Upper lobe of right lung (tissue), 1 donor: ENCODE measurements at places on chromosomes 2 and 18.
A peak's percentile ranks its signal among the peaks of the same experiment; 100 is the strongest.

DNA sequence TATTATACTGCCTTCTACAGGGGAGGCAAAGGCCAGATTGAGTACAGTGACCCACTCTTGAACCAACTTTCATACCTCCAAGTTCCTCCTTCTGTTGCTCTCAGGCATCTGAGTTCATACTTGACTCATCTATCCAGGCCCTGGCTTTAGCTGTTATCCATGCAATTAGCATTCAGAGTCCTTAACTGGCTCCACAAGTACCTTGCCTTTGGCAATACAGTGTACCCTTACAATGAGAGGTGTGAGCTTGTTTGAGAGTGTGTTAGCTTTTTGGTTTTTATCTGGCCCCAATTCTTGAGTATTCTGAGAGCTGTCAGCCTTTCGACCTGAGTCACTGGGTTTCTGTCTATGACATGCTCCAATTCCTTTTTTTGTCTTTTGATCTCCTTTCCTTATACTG lies 60.2 kb downstream of the EHD3 start:
- DNase-seq = no peak

- no peak for DNase-seq
Observed at GRCh38 chr2:134943540-134943939, 24.9 kb downstream of the CCNT2 start.

GRCh38 chr2:224971214-224971613 lies 71.1 kb downstream of the DOCK10 start:
- peak; percentile 66 for DNase-seq

- DNase-seq = no peak
Observed at GRCh38 chr2:207779523-207779922, 9.8 kb upstream of the FZD5 start.

GRCh38 chr2:66466433-66466832 lies 31.5 kb downstream of the MEIS1 start:
- no peak for DNase-seq

GRCh38 chr18:45231617-45232016 lies 383.7 kb upstream of the SLC14A2 start:
- no peak for DNase-seq

GRCh38 chr18:63736876-63737275 lies 34.1 kb downstream of the SERPINB11 start:
- DNase-seq = no peak

GRCh38 chr2:15145046-15145817 lies 415.9 kb downstream of the NBAS start:
- no peak for DNase-seq

- no peak for DNase-seq
Observed at GRCh38 chr2:70116936-70117552, 29.8 kb downstream of the PCBP1 start.

GRCh38 chr2:201228912-201229290 lies 31.4 kb upstream of the CASP8 start:
- no peak for DNase-seq

DNA sequence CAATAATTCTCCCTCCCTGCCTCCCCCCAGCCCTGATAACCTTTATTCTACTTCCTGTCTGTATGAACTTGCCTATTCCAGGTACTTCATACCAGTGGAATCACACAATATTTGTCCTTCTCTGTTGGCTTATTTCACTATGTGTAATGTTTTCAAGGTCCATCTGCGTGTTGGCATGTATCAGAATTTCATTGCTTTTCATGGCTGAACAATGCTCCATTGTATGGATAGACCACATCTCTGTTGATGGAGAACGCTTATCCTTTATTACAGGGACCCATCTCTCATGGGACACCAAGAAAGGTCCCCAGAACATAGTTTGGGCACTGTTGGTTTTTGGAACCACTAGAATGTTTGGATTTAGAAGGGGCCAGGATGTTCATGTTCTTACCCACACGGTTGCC lies 40.2 kb downstream of the ATOH8 start:
- no peak for DNase-seq

- DNase-seq = no peak
Observed at GRCh38 chr18:73679941-73680712, 467.5 kb downstream of the FBXO15 start.

DNA sequence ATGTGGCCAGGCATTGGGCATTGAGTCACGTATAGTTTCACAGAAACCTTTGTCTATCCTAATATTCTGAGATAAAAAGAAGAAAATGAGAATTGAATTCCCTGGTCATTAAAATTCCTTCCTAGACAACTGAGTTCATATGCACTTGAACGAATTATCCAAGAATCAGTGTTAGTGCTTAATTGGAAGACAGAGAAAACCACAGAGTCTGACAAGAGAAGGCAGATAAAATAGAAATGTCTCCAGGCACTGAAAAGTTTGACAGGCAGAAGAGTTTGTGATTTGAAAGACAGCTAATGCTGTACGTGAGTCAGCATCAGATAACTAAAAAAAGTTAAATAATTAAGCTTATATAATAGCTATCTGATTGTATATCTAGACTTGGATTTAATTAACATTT lies 47.7 kb upstream of the TRIB2 start:
- no peak for DNase-seq

DNA sequence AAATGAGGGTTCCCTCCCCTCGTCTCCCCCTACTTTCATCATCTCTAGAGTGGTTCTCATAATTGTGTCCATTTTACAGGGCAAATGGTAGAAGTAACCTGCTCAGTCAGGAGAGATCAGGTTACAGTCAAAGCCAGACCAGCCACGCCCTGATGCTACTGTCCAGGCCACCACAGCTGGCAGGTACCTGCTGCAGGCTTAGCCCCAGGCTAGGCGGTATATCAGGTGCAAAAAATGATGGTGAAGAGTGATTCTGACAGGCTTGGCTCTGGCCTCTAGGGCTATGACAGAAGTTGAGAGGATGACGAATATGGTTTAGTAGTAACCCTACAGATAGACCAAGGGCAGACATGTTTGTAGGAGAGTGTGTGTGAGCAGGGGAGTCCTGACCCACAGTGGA lies 67.1 kb downstream of the HAUS1 start:
- DNase-seq = no peak

DNA sequence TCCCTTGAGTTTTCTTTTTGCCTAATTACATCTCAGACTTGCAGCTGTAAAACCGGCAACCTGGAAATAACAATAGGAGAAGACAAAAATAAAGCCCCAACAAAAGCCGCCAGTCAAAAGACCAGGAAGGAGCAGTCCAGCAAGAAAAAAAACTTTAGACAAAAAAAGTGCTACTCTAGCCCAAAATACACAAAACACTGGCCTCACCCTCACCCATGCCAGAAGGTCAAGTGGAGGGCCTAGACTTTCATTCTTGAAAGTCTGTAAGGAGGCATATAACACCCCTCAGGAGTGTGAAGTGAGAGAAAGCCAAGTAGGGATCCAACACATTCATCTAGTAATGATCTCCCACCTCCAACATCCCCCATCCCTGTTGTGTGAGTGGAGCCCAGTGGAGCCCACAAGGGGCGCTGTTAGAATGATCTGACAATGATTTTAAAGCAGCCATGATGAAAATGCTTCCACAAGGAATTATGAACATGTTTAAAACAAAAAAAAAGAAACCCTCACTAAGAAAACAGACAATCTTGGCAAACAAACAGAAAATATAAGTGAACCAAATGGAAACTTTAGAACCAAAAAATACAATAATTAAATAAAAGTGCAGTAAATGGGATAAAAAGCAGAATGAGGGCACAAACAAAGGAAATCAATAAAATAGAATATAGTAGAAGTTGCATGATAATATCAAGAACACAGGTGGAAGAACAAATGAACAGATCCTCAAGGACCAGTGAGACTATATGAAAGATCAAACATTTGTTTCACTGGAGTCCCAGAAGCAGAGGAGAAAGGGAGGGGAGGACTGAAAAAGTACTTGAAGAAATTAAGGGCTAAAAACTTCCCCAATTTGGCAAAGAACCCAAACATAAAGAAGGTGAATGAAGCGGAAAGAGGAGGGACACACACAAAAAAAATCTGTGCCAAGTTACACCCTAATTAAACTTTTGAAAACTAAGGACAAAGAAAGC lies 23.9 kb downstream of the SESTD1 start:
- DNase-seq = no peak

DNA sequence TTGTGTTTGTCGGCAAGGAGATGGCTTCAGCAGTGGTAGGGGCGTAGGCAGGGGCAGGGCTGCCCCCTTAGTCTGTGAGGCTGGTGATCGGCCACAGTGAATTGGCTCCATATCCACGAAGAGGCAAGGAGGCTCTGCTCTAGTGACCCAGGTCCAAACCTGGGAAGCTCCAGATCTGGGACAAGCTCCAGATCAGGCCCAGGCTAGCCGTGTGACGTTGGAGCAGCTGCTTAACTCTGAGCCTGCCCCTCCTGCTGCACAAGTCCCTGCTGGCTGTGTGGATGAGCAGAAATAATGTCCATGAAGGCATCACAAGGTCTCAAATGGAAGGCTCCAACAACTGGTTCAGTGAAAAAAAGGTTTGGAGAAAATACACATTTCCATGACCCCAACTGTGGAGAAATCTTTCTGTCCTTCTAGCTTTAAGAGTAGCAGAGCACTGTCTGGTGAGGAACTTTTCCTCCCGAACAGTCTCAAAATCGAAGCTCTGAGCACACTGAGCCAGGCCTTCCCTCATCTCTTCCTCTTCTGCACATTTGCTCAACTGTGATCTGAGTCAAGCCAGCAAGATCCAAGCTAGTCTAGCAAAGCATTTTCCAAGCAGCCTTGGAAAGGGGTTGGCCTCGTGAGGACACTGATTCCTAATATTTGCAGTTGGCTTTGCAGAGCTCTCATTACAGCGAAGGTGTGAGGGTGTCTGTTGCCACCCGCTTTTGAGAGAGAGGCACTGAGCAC lies 67.0 kb upstream of the TCF7L1 start:
- DNase-seq = no peak

DNA sequence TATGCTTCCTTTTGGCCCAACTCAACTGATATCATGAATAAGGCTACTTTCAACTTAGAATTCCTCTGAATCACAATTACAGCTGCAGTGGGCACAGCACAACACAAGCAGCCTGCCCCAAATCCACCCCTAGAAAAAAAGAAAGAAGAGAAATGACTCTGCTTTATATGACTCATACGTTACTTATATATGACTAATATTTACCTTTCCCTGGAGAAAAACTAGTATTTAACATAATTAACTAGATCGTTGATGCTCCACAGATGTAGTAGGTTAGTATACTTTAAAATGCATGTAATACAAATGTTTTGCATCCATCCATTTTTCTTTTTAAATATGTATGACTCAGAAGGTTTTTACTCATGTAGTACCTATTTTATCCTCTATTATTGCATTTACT lies 133.3 kb upstream of the UNC80 start:
- DNase-seq = no peak

- no peak for DNase-seq
Observed at GRCh38 chr2:136242687-136243277, 124.8 kb upstream of the CXCR4 start.

DNA sequence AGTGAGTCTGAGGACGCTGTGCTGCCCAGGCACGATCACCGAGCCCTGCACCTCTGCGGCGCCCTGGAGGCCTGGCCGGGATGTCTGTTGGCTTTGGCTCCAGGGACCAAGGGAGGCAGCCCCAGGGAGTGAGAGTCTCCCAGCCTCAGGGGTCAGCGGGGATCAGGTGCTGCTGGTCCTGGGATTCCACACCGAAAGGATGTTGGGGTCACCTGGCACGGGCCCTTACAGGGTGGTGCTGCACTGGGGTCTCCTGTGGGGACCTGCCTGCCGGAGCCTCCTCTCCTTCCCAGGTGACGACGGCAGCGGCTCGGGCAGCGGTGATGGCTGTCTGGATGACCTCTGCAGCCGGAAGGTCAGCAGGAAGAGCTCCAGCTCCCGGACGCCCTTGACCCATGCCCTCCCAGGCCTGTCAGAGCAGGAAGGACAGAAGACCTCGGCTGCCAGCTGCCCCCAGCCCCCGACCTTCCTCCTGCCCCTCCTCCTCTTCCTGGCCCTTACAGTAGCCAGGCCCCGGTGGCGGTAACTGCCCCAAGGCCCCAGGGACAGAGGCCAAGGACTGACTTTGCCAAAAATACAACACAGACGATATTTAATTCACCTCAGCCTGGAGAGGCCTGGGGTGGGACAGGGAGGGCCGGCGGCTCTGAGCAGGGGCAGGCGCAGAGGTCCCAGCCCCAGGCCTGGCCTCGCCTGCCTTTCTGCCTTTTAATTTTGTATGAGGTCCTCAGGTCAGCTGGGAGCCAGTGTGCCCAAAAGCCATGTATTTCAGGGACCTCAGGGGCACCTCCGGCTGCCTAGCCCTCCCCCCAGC lies 30.5 kb downstream of the GPC1 start:
- no peak for DNase-seq

DNA sequence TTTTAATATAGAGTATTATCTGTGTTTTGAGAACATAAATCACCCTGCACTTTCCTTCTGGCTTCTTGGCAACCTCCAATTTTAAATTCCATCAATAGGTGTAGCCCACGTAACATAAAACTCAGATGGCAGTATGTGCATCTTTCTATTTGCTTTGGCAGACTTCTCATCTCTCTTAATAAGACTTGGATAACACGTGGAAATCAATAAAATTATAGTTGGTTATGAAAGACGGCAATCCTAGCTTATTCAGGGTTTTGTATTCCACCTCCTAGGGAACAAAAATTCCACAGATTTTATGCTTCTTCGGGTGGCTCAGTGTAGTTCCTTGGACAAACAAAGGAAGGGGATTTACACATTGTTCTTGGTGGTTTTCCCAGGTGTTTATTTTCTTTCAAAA lies 299.3 kb downstream of the RND3 start:
- no peak for DNase-seq

GRCh38 chr2:101305492-101306078 lies 2.9 kb downstream of the RNF149 start:
- no peak for DNase-seq

DNA sequence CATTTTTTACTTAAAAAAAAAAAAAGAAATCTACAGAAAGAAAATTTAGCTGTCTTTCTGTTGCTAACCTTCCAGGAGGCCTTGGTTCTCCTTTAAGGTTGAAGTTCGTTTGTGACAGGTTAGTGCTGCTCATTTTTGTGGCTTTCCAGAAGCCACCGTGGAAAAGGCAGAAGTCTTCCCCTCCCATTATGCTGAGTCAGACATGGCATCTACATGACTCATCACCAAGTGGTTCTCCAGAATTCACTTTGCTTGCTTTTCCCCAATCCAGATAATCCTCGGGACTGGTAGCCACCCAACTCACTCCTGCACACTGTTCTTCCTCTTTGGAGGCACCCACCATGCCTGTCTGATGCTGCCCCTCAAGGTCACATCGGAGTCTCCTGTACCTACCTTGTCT lies 228.7 kb downstream of the PIK3C3 start:
- no peak for DNase-seq

DNA sequence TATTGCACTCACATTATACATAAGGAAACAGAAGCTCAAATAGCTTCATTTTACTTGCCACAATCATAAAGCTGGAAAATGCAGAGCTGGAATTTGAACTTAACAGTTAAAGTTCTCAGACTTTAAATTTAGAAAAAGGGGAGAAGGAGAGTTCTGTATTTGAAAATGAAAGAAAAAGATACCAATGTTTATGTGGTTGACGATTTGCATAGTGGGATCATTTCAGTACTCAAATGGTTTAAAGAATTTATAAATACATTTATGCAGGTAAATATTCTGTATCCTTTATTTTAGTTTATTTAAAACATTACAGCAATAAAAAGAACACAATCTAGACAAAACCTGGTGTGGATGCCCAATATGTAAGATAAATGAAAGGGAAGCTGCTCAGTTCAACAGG lies 25.5 kb upstream of the STAT4 start:
- no peak for DNase-seq
